ENCODE measurements at places on chromosomes 2 and 18. TPM values are rescaled to one million over a fixed set of nuclear protein-coding genes. Genes with fewer than 3 reads are reported as not detected.

- no peaks in the 10 kb centered on the region for H3K27me3 ChIP-seq
- no peaks in the 10 kb centered on the region for H3K36me3 ChIP-seq
- H3K4me3 ChIP-seq = no peak overlapping the region
- DNase-seq = no peak
- no peak overlapping the region for H3K27ac ChIP-seq
- peaks cover 20% of the 10 kb centered on the region for H3K4me1 ChIP-seq
Observed at GRCh38 chr2:220191031-220191430, 563.6 kb downstream of the SLC4A3 start.

DNA sequence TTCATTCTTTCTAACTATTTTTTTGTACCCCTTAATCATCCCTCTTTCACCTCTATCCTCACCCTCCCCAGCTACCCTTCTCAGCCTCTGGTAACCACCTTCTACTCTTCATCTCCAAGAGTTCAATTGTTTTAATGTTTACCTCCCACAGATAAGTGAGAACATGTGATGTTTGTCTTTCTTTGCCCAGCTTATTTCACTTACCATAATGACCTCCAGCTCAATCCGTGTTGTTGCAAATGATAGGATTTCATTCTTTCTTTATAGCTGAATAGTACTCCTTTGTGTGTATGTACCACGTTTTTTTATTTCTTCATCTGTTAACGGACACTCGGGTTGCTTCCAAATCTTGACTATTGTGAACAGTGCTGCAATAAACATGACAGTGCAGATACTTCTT is 22.1 kb upstream of the TMEM37 start:
- no peak overlapping the region for H3K27ac ChIP-seq
- H3K36me3 ChIP-seq = no peaks in the 10 kb centered on the region
- H3K4me1 ChIP-seq = peaks cover 8% of the 10 kb centered on the region
- H3K4me3 ChIP-seq = no peak overlapping the region
- no peak for DNase-seq

GRCh38 chr18:54116541-54117257 is 107.8 kb downstream of the MBD2 start:
- no peak overlapping the region for H3K27ac ChIP-seq
- peaks cover 8% of the 10 kb centered on the region for H3K4me1 ChIP-seq
- H3K27me3 ChIP-seq = peaks cover 8% of the 10 kb centered on the region

DNA sequence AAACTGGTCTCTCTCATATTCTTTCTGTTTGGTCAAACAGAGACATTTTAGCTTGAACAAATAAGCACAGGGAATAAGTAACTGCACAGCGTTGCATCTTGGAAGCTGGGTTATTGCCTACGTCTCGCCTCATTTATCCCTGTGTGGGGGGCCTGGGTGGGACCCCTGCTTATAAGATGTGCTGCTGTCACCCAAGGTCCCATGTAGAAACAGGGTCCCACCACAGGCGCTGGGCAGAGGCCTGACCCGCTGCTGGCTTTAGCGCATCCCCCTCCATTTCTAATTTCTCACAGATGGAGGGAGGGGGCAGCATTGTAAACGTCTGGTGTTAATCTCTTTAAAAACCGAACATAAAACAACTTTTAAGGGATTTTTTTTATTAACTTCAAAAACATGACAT is 207.8 kb downstream of the HDAC4 start:
- no peaks in the 10 kb centered on the region for H3K27me3 ChIP-seq
- peaks cover 23% of the 10 kb centered on the region for H3K4me1 ChIP-seq
- H3K27ac ChIP-seq = no peak overlapping the region
- DNase-seq = no peak
- H3K36me3 ChIP-seq = no peaks in the 10 kb centered on the region

GRCh38 chr2:226540204-226540994 is 259.2 kb downstream of the IRS1 start:
- DNase-seq = no peak
- H3K4me3 ChIP-seq = no peak overlapping the region
- H3K27me3 ChIP-seq = no peaks in the 10 kb centered on the region
- no peak overlapping the region for H3K27ac ChIP-seq
- H3K36me3 ChIP-seq = no peaks in the 10 kb centered on the region
- H3K4me1 ChIP-seq = peaks cover 2% of the 10 kb centered on the region

- H3K27ac ChIP-seq = peak overlapping the region; percentile 6
- no peaks in the 10 kb centered on the region for H3K36me3 ChIP-seq
- no peaks in the 10 kb centered on the region for H3K4me1 ChIP-seq
Observed at GRCh38 chr18:23828426-23828825, 139.2 kb downstream of the LAMA3 start.

GRCh38 chr2:235005603-235006259 is 53.9 kb downstream of the SH3BP4 start:
- H3K36me3 ChIP-seq = peaks cover 43% of the 10 kb centered on the region
- H3K4me1 ChIP-seq = peaks cover 62% of the 10 kb centered on the region
- H3K4me3 ChIP-seq = peak overlapping the region; percentile 29
- H3K27ac ChIP-seq = peak overlapping the region; percentile 56

DNA sequence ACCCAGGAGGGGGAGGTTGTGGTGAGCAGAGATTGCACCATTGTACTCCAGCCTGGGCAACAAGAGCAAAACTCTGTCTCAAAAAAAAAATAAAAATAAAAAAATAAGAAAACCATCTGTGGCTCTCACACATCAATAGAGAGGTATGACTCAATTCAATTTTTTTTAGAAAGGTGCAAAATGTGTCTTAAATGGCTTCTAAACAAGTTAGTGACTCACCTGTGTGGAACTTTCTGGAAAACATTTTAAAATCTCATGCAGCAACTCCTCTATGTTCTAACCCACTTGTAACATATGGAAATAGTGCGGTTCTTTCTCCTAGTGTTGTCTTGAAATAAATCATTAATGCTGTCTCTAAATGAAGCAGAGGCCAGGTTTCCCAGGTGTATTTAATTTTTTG is 10.7 kb upstream of the SULT1C4 start:
- no peak overlapping the region for H3K4me3 ChIP-seq
- H3K27me3 ChIP-seq = no peaks in the 10 kb centered on the region
- H3K4me1 ChIP-seq = no peaks in the 10 kb centered on the region
- no peaks in the 10 kb centered on the region for H3K36me3 ChIP-seq
- no peak overlapping the region for H3K27ac ChIP-seq

DNA sequence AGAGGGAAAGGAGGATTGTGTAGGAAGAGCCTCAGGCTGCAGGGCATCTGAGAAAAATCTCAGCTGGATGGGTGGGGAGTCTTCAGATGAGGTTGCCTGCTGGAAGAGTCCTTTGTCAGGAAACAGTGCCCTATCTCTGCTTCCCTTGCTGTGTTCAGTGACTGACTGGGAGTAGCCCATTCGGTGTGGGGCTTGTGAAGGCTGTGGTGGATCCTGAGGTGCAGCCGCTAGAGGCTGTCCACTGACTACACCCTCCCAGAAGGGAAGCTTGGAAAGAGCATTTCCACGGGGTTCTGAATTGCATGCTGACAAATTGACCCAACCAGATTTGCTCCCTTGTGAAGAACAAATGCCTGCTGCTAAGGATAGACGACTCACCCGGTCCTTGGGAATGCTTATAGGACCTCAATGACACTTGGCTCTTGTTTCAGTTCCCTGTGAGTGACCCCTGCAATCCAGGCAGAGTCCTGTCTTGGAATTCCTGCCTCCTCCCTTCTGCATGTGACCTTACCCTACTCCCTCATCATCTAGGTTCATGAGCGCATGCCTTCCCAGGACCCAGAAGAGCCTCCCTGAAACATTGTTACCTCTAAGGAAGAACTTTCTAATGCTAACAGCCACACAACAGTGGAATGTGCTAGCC is 109.7 kb upstream of the FAM136A start:
- no peak overlapping the region for H3K27ac ChIP-seq
- no peaks in the 10 kb centered on the region for H3K4me1 ChIP-seq
- H3K4me3 ChIP-seq = no peak overlapping the region
- H3K36me3 ChIP-seq = no peaks in the 10 kb centered on the region
- no peak for DNase-seq

- no peak overlapping the region for H3K27ac ChIP-seq
- no peaks in the 10 kb centered on the region for H3K27me3 ChIP-seq
- no peaks in the 10 kb centered on the region for H3K36me3 ChIP-seq
Observed at GRCh38 chr2:13711154-13711553, 921.4 kb upstream of the LRATD1 start.

DNA sequence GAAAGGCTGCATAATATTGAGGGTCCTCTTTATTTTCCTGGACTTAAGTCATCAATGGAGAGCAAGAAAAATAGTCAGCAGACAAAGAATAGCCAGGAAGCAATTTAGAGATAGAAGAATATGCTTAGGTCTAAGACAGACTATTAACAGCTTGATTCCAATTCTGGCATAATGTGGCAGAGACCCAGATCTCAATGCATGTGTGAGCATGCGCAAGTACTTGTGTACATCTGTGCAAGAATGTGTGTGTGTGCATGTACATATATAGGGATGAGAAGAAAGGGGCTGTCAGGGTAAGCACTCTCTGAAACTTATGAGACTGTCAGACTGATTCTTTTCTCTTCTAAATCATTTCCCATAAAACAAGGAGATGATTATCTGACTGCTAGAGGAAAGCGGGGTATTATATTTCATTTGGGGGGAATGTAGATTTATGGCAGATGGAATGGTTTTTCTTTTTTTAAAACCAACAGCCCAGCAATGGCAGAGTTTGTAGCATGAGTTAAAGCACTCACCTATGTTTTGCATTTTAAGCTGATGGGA is 381.3 kb upstream of the SPRED2 start:
- no peak for DNase-seq
- no peaks in the 10 kb centered on the region for H3K36me3 ChIP-seq
- H3K27me3 ChIP-seq = no peaks in the 10 kb centered on the region
- H3K27ac ChIP-seq = peak overlapping the region; percentile 25
- no peak overlapping the region for H3K4me3 ChIP-seq
- peaks cover 20% of the 10 kb centered on the region for H3K4me1 ChIP-seq

- H3K27ac ChIP-seq = no peak overlapping the region
- no peaks in the 10 kb centered on the region for H3K4me1 ChIP-seq
- no peak overlapping the region for H3K4me3 ChIP-seq
- no peaks in the 10 kb centered on the region for H3K27me3 ChIP-seq
- DNase-seq = no peak
Observed at GRCh38 chr18:64402636-64403035, 253.7 kb upstream of the LINC00305 start.

GRCh38 chr2:86783615-86784339 is 6.9 kb downstream of the CD8A start:
- H3K27ac ChIP-seq = no peak overlapping the region
- no peaks in the 10 kb centered on the region for H3K4me1 ChIP-seq
- H3K36me3 ChIP-seq = no peaks in the 10 kb centered on the region

DNA sequence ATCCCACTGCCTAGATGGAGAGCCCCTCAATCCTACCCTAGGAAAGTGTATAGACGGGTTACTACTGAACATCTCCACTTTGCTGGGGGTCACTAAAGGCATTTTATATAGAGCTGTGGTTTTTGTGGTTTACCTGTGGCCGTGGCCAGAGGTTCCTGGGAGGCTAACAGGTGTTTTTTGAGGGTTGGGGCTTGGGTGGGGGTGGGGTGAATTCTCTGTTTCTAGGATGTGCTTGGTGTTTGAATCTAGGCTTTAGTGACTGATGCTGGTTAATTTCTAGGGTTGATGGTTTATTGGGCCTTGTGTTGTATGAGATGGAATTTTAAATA is 7.7 kb downstream of the HOXD8 start:
- peaks cover 17% of the 10 kb centered on the region for H3K4me1 ChIP-seq
- no peak overlapping the region for H3K27ac ChIP-seq
- peak overlapping the region; percentile 81 for H3K4me3 ChIP-seq
- no peak for DNase-seq

- H3K4me3 ChIP-seq = no peak overlapping the region
- DNase-seq = no peak
- no peaks in the 10 kb centered on the region for H3K27me3 ChIP-seq
Observed at GRCh38 chr2:216740557-216741222, 45.3 kb upstream of the IGFBP5 start.

The IL1A gene
- total RNA-seq = 0.60 TPM

The WDR35 gene
- 15.0 TPM for total RNA-seq

The SCTR gene
- 1.9 TPM for total RNA-seq

The PROKR1 gene
- total RNA-seq = 0.10 TPM

The EMILIN1 gene
- total RNA-seq = 60.7 TPM
